Fibroblast of skin of right quadriceps (primary cell): ENCODE measurements at places on chromosomes 5 and 9.

GRCh38 chr5:180950291-180950949, 38.2 kb upstream of the BTNL3 start:
- no peak for DNase-seq

DNA sequence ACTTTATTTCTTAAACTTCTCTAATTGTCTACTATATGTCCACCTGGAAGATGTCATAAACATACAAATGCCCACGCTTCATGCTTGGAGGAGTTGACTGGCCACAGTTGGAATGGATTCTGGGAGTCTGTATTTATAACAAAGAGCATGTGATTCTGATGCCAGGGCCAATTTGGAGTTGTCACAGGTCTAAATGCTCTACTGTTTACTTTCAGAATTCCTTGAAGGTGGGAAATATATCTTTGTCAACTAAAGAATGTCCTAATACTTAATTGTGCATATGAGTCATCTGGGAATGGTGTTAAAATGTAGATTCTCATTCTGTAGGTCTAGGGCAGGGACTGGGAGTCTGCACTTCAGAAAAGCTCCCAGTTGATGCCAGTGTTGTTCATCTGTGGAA, 196.1 kb downstream of the ANXA1 start:
- DNase-seq, result no peak

GRCh38 chr9:21056931-21057330, 20.8 kb downstream of the IFNB1 start:
- DNase-seq, result peak; percentile 19

- no peak for DNase-seq
Observed at GRCh38 chr5:37580106-37580505, 201.0 kb downstream of the WDR70 start.
